ENCODE measurements at places on chromosomes 11 and 22. TPM values are rescaled to one million over a fixed set of nuclear protein-coding genes. Genes with fewer than 3 reads are reported as not detected.

DNA sequence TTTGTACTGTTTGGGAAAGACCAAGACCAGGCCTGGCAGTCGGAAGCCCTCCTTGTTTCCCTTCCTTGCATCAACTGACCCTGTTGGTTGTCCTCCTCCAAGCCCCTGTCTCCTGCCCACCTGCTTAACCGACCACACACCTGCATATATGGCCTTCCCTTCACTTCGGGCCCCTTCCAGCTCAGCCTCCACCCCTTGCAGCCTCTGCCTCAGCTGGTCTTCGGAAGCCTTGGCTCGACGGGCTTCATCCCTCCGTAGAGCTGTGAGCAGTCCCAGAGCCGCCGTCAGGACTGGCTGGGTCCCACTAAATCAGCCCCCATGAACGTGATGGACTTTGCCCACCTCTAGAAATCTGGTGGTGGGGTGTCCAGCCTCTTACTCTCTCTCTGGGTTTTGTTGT lies 8.4 kb downstream of the NHERF4 start:
- no peak for DNase-seq

GRCh38 chr11:79617561-79617960 lies 176.7 kb upstream of the TENM4 start:
- no peak for DNase-seq

The ROBO4 gene
- total RNA-seq: 34.4 TPM

- no peak for DNase-seq
These were observed 7.1 kb upstream of the ATG16L2 start for GRCh38 chr11:72807021-72807693.

DNA sequence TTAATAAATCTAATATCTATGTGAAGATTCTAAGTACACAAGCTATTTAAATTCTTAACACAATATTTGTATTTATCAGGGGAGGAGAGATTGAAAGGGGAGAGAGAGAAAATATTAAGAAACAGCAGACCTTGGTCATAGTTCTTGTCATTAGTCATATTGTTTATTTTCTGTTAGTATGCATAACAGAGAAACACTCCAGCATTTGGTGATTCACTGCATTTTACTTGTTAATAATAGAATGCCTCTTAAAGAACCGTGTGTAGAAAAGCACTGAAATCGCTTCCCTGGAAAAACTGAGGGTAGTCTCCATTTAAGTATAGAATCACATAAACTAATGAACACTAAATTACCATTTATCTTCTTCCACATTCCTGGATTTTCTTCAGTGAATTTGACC lies 122.7 kb upstream of the TRPC6 start:
- DNase-seq: no peak

The EHF gene
- total RNA-seq: 0.18 TPM
